ENCODE measurements at places on chromosomes 6 and 20.

- no peak for DNase-seq
These were observed 531.6 kb upstream of the HS3ST5 start for GRCh38 chr6:114874410-114874809.

DNA sequence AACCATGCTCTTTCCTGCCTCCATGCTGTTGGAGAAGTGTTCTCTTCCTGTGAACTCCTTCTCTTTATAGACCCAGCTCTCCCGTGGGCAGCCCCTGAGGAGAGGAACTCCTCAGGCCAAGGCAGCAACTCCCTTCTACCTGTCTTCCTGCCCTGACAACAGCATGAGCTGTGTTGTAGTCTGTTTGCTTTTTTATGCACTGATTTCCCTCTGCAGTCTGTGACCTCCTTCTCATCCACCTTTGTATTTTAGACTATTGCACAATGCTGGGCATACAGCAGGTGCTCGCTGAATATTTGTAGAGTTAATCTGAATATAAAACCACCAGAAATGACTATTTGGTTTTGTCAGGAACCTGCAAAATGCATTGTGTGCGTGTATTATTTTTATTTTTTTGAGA lies 152.2 kb upstream of the CHD6 start:
- DNase-seq: no peak

- no peak for DNase-seq
These were observed 1.2 kb downstream of the IRF4 start for GRCh38 chr6:392441-393390.

- no peak for DNase-seq
These were observed 5.1 kb downstream of the OR2H1 start for GRCh38 chr6:29462022-29462421.

DNA sequence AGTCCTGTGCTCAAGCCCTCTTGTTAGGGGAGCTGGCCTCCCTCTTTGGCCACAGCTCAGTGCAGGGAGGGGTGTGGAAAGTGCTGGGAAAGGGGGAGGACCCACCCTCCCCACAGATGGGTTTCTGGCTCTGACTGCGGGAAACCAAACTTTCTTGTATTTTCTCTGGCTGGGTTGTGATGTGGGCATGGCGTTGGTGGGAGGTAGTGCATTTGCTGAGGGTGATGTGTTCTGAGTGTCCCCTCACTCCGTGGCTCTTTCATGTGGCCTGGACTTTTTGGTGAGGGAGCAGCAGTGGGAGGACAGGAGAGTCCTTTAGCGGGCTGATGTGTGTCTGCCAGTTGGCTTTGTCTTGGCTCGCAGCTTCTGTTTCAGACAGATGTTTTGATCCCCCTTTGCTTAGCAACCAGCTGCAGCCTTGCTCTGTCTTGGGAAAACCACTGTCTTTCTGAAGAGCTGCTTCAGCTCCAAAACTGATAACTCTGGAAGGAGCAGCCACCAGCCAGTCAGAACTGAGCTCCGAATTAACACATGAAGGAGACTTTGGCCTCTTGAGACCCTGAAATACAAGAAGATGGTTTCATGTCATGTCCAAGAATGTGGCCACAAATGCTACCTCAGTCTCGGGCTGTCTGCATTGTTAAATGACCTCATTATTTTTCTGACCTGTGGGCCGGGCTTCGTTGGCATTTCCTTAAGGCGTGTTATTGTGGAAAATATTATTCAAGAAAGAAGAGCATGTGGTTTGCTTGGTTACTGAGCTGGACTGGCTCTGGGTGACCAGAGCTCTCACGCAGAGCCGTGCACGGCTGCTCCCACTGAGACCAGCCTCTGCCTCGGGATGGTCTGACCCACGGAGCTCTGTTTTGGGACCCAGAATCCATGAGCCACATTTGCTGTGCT lies 21.5 kb downstream of the SYNJ2 start:
- DNase-seq: no peak

DNA sequence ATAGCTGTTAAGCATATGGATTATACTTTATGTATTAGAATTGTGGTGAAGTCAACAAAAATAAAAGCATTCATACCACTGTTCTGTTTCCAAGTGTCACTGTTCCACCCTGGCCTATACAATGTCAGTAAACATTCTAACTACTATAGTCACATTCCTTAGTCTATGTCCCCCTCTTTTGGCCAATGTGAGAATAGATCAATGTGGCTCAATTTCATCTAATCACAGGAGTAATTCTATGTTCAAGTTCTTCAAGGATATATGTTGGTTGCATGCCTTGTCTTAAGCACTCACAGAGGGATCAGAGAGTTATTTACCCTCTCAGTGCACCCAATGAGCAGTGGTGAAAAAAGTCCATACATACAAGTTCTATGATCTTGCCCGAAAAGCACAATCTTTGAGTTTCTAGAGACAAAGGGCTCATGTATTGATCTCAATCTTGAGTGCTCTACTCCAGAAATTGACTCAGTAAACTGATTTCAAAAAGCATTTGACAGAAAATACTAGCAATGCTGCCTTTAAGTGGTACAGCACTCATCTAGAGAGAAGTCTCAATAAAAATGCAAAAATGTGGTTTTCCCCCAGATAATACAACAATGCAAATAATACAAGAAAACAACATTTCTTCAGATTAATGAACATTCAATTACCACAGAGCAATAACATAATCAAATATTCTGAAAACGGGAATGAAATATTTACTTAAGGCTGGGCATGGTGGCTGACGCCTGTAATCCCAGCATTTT lies 16.5 kb downstream of the SMLR1 start:
- DNase-seq: no peak

DNA sequence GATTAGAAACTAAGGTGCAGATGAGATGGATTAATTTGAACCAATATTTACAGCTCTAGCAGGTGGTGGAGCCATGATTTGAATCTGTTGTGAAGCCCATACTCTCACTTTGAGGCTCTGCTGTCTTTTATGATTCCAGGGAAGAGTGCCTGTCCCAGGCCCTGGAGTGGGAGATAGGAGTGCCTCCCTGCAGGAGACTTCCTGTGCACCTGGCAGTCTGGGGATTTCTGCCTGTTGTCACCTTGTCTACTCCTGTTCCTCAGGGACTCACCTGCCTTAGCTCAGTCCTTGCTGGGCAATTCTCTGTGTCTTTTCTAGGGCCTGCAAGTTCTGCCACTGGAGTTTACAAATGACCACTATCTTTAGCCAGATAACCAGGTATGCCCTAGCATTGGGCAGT lies 46.3 kb downstream of the SCAND1 start:
- no peak for DNase-seq

- DNase-seq: no peak
These were observed 1.5 kb upstream of the PRSS35 start for GRCh38 chr6:83510791-83511190.

DNA sequence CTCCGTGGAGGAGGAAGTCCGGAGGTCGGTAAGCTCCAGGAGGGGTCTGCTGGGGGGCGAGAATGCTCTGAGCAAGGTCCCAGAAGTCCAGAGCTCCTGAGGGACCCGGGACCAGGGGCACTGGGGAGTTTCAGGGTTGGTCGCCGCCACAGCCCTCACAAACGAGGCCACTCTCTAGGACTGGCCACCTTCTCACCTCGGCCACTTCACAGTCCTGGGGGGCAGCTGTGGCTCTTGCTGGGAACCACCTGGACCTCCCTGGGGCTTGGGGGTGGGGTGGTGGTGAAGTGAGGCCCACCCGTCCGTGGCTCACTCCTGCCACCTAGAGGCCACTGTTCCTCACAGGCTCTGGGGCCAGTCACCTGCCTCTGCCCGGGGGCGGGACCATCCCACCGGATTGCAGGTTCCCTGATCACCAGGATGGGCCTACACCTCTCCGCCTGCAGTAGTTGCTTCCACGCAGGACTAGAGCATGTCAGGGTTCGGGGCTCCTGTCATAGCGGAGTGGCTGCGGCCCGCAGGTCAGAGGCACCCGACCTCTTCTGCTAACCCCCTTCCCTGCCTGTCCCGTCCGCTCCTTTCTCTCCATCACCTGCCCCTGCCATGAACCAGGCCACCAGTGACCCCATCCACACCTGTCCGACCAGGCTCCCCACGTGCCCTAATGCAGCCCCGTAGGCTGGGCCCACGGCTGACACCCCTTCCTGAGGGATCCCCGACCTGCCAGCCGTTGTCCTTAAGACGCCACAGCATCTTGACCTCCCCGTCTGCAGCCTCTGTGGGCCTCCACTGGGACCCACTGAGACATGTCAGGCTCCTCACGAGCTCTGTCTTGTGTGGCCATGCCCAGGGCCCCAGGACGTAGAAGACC lies 5.1 kb upstream of the TCEA2 start:
- DNase-seq: no peak

- no peak for DNase-seq
These were observed 128.1 kb upstream of the CCN2 start for GRCh38 chr6:132079286-132079685.

Data from epithelial cell of prostate (primary cell).